ENCODE measurements at places on chromosomes 6 and 20.

DNA sequence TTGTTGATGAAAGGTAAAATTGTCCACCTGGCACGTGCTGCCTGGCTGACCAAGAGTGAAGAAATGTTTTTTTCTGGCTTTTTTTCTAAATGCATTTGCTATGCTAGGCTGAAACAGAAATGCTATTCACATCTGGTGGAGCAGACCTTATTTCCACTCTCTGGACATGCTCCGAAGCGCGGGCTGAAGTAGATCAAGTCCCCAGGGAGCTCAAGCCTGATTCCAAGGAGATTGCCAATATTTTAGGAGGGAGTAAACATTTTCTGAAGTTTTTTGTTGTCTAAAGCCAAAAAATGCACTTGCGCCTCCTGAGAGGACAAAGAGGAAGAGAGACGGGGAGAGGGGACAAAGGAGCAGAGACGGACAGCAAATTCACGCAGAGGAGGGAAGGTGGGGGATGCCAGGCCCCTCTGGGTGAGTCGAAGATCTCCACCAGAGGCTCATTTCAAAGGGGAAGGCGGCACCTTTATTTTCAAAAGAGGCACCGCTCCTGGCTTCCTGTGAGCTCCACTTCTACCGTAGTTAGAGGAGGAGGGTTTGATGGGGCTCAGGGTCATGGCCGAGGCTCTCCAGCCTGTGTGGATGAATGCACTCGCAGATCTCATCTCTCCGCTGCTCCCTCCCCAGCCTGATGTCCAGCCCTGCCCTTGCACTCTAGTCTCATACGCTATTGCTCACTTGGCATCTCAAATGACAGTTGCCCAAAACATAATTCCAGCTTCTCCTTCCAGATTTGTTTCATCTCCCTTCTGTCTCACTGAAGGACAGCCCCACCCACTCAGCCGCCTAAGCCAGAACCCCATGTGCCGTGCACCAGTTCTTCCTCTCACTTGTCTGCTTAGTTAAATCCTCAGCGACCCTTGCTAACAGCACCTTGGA lies 23.1 kb upstream of the SMOC2 start:
- no peak for DNase-seq

- no peak for DNase-seq
Measured at GRCh38 chr6:169335301-169335700, 81.7 kb upstream of the THBS2 start.

- no peak for DNase-seq
Measured at GRCh38 chr20:5714261-5715041, 35.8 kb upstream of the SHLD1 start.

DNA sequence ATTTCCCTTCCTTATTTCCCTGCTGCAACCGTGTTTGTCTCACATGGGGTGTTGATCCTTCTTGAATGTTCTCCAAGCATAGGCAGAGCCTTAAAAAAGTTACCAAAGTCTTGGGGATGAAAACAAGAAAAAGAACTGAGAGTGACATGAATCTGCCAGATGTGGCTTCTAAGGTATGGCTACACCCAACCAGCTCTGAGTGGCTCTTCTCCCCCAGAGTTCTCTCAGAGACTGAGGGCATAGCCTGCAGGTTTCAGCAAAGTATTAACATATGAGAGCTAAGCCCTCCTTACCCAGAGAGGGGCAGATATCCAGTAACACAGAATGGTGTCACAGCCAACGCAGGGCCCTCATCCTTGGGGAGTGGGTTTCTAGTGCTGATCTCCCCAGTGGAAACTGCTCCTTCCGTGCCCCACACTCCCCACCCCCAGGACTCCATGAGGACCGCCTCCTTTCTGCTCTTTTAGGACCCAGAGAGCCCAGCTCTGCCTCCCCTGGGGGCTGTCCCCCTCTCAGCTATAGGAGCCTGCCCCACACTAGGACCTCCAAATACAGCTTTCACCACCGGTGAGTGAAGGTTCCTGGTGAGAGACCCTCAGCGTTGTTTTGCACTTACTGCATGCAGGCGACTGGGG lies 23.3 kb upstream of the SGK2 start:
- DNase-seq, result no peak

GRCh38 chr20:15076785-15077184 lies 739.4 kb upstream of the FLRT3 start:
- no peak for DNase-seq

DNA sequence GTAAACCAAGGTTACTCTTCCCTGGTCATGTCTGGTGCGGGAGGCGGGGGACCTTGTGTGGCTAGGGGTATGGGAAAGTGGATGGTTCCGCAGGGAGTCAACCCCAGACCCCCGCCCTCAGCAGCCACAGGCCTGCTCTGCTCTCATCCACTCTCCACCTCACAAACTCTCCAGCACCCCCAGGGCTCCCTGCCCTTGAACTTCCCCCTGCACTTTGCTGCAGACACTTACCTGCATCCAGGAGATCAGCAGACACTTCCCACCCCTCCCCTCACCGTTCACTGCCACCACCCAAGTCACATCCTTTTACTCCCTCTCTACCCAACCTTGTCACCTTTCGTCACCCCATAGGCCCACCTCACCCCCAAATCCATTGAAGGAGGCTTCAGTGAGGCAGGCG lies 3.9 kb upstream of the RAET1L start:
- DNase-seq, result no peak

GRCh38 chr6:119145111-119145510 lies 66.6 kb upstream of the FAM184A start:
- DNase-seq, result no peak

GRCh38 chr6:168322966-168323365 lies 3.4 kb upstream of the DACT2 start:
- no peak for DNase-seq

- no peak for DNase-seq
Measured at GRCh38 chr20:34850969-34851368, 21.7 kb downstream of the GGT7 start.

DNA sequence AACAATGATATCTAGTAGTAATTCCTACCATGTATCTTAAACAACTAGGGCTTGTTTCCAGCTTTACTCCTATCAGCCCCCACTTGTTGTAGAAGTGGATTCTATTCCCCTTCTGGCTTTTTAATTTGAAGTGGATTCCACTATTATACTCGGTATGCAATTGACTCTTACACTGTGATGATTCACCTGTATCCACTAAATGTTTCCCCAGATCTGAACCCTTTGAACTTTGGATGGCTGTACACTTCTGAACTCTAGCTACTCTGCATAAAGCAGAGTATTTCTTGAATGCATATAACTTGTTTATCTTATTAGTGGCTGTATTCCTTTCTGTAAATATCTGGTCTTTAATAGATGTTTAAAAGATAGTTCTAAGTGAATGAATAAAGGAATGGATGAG lies 538.4 kb upstream of the NRSN1 start:
- DNase-seq, result no peak

DNA sequence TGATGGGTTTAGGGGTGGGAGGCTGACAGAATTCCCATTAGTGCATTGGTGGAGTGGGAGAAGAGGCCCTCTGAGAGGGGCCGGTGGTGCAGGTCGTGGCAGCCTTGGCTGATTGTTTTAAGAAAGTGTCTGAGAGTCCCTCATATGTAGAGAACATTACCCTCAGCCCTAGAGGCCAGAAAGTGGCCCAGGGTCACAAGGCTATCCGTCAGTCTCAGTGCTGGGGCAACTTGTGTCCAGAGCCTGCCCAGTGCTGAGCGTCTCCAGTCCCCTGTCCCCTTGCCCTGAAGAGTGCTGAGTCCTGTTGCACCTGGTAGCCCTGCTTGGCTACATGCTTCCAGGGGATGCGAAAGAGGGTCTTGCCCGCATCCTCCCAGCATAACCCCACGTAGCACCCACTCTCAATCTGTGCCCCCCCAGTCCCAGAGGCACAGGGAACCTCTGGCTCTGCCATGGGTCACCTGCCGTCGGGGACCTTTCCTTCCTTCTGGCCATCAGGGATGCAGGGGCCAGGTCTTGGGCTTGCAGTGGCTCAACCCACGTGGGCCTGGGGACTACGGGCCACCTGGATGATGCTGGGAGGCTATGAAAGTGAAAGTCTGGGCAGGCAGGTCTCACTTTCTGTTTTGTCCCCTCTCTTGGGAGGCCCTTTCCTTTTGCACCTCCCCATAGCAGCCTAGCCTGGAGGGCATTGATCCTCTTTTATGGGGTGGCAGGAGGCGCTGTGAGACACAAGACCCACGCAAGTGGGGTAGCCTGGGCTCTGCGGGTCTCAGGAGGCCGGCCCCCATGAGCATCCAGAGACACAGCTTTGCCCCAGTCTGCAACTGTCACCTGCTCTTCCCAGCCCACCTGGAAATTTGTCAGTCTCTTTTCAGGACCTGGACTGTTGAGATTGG lies 12.2 kb downstream of the DUSP15 start:
- DNase-seq, result no peak

- no peak for DNase-seq
Measured at GRCh38 chr6:25239059-25239458, 40.1 kb upstream of the CARMIL1 start.

DNA sequence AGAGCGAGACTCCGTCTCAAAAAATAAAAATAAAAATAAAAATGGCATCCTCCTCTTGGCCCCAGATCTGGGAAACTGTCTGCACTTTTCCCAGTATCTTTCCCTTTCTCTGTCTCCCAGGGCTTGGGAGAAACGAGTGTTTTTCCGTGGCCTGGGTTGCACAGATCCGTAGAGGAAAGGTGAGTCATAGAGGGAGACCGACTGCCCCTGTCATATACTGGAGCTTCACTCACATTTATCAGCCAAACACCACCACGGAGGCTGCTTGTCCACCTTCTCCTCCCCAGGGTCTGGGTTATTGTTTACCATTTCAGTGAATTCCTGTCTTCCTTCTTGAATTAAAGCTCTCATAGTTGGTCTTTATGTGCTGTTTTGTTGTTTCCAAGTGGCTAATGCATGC lies 31.9 kb upstream of the EIF2S2 start:
- no peak for DNase-seq

- no peak for DNase-seq
Measured at GRCh38 chr6:168647271-168647670, 206.3 kb downstream of the SMOC2 start.

GRCh38 chr20:57426271-57426689 lies 35.1 kb downstream of the RBM38 start:
- DNase-seq, result no peak

- DNase-seq, result no peak
Measured at GRCh38 chr6:116948533-116949304, 71.7 kb downstream of the RFX6 start.

DNA sequence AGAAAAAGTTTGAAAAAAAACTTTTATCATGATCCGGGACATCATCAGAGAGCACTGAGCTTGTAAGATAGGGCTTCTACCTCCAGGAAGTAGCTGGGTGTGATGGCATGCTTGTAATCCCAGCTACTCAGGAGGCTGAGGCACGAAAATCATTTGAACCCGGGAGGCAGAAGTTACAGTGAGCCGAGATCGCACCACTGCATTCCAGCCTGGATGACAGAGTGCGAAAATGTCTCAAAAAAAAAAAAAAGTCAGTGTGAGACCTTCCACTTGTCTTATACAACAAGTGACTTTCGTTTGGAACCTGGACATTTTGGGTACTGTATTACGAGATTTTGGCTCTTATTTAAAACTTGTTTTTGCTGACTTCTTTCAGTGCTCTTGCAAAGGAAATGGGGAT lies 5.9 kb upstream of the SLC13A3 start:
- no peak for DNase-seq

GRCh38 chr6:28161410-28162079 lies 19.9 kb downstream of the ZKSCAN8 start:
- peak; percentile 53 for DNase-seq

GRCh38 chr6:119643876-119644275 lies 294.3 kb upstream of the MAN1A1 start:
- DNase-seq, result no peak

DNA sequence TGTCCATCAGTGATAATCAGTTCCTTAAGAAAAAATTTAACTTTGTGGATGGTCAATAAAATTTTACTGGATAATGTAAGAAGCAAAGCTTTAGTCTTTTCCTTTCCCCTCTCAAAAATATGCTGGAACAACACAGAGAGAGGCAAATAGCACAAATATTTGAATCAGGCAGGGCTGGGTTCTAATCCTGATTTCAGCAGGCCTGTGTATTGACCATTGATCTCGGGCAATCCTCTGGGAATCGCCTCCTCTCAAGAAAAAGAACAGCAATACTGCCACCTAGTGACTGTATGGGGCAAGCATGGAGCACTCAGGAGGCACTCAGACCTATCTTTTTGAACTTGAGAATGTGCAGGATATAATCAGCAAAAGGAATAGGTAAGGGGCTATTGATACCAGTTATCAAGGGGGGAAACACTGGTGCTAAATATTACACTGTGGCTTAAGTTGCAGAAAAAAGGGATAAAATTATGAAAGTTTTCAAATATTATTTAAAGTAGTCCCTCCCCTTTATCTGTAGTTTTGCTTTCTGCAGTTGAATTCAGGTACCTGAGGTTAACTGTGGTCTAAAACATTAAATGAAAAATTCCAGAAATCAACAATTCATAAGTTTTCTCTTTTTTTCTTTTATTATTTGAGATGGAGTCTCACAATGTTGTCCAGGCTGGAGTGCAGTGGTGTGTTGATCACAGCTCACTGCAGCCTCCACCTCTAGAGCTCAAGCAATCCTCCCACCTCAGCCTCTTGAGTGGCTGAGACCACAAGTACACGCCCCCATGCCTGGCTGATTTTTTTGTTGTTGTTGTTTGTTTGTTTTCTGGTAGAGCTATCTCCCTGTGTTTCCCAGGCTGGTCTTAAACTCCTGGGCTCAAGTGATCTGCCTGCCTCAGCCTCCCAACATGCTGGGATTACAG lies 91.8 kb upstream of the NHSL1 start:
- no peak for DNase-seq

DNA sequence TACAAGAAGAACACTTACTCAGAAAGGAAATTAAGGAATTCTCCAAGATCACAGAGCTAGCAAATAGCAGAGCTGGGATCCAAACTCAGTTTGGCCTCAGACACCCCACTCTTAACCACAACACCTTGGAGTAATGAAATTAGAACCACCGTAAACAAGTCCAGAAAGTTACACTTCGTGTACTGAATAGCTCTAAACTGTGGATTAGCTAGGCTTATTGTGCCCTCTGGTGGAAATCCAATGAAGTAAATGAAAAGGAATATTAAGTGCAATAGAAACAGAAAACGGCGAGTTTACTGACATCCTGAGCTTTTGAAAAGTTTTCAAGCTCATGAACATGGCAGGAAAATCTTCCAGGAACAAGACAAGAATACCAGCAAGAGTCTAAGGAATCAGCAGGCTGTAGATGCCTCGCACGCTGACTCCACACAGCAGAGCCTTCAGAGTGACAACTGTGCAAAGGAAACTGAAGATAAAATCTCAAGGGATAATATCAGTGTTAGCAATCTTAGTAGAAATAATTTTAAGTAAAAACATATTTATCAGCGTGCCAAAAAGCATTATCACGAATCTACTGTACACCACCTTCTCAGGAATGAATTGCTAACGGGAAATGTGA lies 34.6 kb downstream of the FBXO5 start:
- peak; percentile 23 for DNase-seq
